ENCODE measurements at places on chromosomes 2 and 18.

GRCh38 chr2:217163987-217164386, 304.1 kb upstream of the TNP1 start:
- no peak for DNase-seq

DNA sequence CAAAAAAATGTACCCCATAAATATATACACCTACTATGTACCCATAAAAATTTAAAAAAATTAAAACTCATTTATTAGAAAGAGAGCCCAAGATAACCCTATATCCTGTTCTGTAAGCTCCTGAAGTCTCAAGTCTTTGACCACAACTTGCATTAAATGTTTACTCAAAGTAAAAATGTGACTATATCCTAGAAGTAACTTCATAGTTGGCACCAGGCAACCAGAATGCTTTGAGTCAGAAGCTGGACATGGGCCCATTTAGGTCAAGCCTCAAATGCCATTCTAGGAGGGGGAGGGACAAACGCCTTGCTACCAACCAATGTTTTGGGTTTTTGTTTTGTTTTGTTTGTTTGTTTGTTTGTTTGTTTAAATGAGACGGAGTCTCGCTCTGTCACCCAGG, 9.3 kb upstream of the TBC1D8 start:
- no peak for DNase-seq

DNA sequence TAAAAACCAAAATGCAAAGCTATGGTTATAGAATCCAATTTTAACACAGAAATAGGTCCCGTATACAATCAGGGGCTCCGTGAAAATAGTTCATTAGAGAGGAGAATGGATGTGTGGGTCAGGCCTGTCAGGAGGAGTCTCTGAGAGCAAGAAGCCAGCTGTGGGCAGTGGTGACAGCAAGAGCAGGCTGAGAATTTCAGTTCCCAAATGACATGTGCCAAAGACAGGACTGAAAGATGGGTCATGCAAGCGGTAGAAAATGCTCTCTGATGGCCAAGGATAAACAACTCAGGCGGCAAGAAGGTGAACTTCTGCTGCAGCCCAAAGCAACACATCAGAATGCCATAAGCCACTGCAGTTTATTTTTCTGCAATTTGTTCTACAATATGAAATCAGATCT, 100.4 kb downstream of the CCDC141 start:
- no peak for DNase-seq

- DNase-seq = no peak
Measured at GRCh38 chr2:145124085-145124484, 604.2 kb upstream of the ZEB2 start.

GRCh38 chr2:206846331-206846730, 80.9 kb downstream of the FASTKD2 start:
- DNase-seq = no peak

DNA sequence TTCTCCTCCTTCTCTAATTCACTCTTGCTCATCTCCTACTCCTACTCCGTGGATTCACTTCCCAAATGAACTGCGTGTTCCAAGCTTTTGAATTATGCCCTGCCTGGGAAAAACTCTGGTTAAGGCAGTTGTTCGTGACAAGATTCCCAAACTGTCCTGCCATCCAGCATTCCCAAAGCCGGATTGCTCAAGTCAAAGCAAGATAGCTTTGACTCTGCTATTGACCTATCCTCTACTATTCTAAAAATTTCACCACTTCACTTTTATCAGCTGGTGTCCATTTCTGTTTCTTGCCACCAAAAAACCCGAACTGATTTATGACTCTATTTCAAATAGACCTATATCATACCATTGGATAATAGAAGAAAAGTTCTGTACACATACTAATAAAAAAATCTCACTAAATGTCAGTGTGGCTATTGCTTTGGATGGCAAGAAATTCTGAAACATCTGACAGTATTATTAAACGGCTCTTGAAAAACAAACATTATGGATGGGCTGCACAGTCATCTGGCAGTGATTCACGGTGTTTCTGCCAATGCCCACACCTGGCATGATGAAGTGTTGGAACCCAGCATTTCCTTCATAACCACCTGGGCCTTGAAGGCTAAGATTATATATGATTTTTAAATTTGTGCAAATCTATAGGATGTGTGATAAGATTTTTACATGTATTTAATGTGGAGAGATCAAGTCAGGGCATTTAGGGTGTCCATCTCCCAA, 87.4 kb downstream of the NCKAP5 start:
- DNase-seq = no peak

DNA sequence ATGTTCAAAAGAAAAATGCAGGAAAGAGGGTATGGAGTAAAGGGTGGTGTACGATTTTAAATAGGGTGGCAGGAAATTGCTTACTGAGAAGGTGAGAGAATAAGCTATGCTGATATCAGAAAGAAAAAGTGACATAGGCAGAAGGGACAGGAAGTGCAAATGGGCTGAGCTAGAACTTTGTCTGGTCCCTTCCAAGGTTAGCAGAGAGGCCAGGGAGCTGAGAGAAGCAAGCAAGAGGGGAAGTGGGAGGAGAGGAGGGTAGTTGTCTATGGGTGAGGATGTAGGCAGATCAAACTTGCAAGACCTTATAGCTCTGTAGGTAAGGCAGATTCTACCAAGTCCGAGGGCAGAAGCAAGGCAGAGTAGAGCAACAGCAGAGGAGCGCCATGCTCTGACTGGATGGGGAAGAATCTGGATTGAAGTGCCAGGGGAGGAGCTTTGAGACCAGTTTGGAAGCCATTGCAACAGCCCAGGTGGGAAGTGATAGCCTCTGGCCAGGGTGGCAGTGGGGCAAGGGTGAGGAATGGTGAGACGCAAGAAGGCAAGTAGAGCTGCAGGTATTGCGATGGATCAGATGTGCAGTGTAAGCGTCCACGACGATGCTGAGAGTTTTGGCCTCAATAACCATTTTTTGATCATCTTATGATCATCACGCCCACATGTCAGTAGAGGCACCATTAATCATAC, 134.4 kb upstream of the APCDD1 start:
- DNase-seq = no peak

DNA sequence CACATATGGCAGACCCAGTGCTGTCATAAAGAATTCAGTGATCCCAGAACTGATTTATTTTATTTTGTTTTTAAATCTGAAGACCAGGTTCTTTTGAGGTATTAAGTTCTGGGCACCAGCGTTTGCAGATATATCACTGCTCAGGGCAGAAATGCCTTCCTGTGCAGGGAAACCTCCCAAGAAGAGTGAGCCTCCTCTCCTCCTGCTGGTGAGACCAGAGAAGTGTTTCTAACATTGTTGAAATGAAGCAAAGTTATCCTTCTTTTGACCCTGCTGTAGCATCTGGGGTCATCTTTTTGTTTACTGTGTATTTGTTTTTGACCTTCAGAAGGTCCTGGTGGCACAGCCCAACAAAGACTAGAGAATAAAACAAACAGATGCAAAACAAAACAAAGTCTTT, 94.0 kb downstream of the AQP4 start:
- DNase-seq = no peak

- no peak for DNase-seq
Measured at GRCh38 chr18:66129248-66129647, 378.4 kb downstream of the CDH7 start.

GRCh38 chr2:158457092-158457825, 507 bp downstream of the PKP4 start:
- peak; percentile 61 for DNase-seq

- DNase-seq = no peak
Measured at GRCh38 chr2:144942516-144943256, 422.8 kb upstream of the ZEB2 start.

DNA sequence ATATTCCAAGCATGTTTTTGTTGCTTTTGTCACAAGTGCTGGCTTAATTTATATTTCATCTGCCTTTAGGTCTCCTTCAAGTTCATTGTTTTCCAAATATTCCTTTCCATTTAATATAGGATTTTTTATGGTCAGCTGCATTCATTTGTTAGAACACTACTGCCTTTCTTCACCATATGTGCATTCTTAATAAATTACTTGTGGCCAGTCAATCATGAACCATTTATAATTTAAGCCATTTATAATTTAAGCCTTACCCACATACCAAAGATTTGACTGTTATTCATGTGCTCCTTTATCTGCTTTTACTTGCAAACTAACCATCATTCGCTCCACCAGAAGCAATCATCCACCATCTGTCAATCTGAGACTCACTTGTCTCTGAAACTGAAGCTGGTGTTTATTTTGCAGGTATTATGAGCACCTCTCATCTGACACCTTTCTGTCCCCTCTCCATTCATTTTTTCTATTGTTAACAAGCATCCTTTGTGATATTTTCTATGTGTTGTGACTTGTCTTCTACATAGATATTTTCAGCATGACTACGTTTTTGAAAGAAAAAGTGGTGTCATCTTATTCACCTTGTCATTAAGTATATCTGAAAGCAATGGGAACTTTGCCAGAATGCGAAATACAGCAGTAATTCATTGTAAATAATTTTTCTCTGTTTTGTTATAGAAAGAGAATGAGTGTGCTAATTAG, 786.8 kb downstream of the KCNJ3 start:
- DNase-seq = no peak

DNA sequence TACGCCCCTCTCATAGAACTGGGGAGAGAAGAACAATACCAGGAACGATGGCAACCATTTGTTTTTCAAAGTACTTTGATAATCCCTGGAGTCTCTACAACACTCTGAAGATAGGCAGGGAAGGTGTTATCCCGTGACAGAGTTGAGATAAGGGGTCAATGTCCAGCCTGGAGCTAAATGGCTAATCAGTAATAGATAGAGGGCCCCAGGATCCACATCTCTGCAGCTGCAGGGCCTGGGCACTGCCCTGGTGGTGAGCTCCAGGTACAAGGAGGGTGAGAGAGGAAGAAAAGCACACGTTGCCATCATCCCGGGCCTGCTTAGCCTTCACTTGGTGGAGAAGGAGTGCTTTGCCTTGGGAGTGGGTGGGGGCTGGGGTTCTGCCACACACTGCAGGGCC, 260.6 kb downstream of the PRKCE start:
- DNase-seq = no peak

GRCh38 chr2:190648289-190649034, 421 bp upstream of the NAB1 start:
- peak; percentile 79 for DNase-seq

- no peak for DNase-seq
Measured at GRCh38 chr18:49768051-49768391, 45.3 kb downstream of the ACAA2 start.

DNA sequence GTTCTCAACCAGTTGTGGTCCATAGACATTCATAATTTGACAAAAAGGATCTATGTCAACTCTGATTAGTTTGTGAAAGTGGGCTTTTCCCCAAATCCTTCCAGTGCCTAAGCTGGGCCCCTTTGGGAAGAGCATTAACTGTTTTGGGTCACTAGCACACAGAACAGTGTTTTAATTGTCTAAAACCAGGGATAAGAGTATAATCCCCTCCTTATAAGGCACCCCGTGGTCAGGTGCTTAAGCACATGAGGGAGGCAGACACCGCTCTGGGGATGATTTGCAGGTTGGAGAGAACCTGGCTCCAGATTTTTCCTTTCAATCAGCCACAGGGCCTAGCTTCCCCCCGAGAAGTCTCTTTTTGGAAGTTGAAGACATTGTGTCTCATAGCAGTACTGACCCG, 53.6 kb upstream of the RFX8 start:
- no peak for DNase-seq

DNA sequence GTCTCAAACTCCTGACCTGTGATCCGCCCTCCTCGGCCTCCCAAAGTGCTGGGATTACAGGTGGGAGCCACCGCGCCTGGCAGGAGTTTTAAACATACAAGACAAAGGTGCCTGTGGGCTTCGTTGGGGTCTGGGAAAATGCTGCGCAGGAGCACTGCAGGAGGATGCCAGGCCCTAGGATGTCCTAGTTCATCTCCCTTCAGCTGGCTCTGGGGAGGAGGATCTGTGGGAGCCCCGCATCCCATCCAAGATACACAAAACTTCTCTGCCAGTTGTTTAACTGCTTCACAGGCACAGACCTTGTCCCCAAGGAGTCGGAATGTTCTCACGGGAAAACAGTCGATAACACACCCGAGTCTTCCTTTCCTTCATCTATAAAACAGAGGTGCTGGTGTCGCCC, 89.1 kb downstream of the POLR1A start:
- no peak for DNase-seq

DNA sequence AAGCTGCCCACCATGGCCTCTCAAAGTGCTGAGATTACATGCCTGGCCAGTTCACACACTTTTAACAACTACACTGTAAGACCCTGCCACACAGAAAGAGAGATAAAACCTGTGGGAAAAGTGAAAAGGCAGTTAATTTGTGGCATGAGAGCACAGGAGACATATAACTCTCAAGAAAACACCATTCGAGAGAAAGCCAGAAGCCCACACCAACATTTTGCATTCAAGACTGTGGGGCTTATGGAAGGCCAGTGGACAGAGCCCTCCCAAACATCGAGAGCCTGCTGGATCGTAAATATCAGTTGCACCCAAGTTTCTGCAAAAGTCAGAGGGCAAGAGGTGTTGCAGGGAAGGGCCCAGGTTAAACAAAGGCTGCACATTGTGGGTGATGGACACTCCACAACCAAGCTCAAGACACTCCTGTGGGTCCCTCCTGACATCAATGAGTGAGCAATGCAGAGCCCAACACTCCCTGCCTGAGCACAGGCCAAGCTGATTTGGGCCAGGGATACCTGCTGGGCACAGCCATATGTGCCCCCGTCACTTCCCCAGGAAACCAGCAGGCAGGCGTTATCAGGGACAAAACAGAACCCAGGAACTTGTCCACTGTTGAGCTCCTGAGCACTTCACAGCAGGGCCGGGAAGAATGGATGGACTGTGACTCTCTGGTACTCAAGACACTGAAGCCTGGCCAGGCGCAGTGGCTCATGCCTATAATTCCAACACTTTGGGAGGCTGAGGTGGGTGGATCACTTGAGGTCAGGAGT, 114.4 kb downstream of the ZFP36L2 start:
- no peak for DNase-seq

GRCh38 chr18:59271606-59272220, 1.5 kb downstream of the RAX start:
- DNase-seq = no peak

- DNase-seq = no peak
Measured at GRCh38 chr2:222076973-222077690, 221.7 kb downstream of the PAX3 start.

DNA sequence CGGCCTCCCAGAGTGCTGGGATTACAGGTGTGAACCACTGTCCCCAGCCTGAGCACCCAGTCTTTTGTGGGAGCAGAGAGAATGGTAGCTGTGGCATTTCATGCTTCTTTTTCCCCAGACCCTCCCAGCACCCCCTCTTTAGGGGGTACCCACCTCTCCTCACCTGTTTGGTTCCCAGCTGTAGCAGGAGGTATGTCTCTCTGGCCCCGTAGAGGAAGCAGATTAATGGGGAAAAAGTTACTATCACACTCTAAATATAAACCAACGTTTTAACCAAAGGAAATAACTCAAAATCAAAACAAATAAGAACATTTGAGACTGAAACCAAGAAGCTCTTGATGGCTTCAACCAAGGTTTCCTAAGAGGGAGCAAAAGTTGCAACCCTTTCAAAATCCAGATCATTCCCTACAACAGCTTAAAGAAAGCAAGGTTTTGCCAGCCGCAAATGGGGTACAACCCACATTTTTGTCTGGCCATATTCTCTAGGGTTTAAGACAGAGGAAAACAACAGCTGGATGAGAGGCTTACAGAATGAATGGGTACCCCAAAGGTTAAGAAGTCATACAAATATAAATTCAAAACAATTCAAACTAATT, 8.0 kb downstream of the RNF125 start:
- DNase-seq = no peak

Measured in activated CD4-positive, CD25-positive, alpha-beta regulatory T cell treated with anti-CD3 and anti-CD28 coated beads, Interleukin-2, amount 50 U/mL, for 72 hours (primary cell).